ENCODE measurements at places on chromosomes 13 and 19.
A peak's percentile ranks its signal among the peaks of the same experiment; 100 is the strongest.

- no peak for DNase-seq
Observed at GRCh38 chr19:51096473-51097165, 11.6 kb downstream of the CTU1 start.

DNA sequence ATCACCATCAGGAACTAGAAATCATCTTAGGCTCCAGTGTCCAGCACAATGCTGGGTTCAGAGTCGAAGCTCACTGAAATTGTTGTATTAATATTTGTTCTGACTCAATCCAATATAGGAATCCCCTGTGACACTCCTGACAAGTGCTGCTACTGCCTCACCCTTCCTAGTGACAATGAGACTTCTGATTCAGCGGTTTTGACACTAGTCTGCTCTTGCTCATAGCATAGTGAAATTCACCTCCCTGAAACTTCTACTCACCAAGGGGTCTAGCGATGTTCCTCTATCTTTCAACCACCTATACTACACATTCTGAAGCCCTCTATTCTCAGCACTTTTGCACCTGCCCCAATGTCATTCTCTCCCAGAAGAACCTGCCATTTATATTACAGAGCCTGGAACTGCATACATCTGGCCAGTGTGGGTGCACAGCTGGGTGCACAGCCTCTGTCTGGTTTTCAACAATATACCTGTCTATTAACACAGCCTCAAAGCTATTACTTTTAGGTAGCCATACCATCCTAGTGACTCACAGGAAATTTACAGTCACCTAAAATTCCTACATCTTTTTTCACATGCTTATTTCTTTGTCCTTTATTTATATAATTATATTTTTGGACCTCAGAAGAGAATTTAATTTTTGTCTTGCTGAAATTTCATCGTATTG is 88.3 kb downstream of the DOCK9 start:
- no peak for DNase-seq

- no peak for DNase-seq
Observed at GRCh38 chr19:11921852-11922495, 2.9 kb upstream of the ZNF700 start.

- DNase-seq, result no peak
Observed at GRCh38 chr19:54186934-54187381, 2.4 kb downstream of the MBOAT7 start.

DNA sequence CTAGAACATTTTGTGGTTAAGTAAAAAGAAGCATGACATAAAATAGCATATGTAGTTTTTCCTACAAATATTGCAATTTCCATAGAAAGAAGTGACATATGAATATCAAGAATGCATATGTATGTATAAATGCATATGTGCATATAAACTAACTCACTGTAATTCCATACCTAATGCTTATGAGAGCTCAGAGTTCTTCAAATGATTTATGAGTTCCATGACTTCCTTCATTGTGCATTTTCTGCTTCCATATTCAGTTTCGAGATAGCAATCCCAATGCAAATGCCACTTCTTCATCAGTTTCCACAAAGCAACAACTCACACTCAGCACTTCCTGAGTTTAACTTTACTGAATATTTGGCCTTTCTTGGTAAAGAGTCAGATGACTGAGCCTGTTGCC is 1744.3 kb upstream of the MIR17HG start:
- DNase-seq, result no peak

- DNase-seq, result no peak
Observed at GRCh38 chr13:41107584-41108014, 25.0 kb downstream of the KBTBD6 start.

DNA sequence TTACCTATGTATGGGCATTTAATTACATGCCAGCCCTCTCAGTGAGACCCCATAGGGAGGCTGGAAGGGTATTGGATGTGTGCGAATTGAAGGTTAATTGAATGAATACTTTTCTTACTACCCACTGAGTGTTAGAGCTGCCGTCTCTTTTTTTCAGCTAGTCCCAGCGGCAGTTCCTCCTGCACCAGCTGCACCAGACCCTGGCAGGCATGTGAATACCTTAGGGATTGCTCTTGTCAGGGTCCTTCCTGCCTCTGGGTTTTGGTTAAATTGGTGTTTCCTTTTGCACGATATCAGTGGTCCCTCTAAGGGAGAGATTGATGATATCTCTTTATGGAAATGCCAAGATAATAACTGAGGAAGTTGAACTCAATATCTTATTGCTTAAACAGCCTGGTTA is 9.8 kb upstream of the CXCL17 start:
- DNase-seq, result no peak

- DNase-seq, result no peak
Observed at GRCh38 chr13:106496072-106496997, 39.1 kb downstream of the EFNB2 start.

DNA sequence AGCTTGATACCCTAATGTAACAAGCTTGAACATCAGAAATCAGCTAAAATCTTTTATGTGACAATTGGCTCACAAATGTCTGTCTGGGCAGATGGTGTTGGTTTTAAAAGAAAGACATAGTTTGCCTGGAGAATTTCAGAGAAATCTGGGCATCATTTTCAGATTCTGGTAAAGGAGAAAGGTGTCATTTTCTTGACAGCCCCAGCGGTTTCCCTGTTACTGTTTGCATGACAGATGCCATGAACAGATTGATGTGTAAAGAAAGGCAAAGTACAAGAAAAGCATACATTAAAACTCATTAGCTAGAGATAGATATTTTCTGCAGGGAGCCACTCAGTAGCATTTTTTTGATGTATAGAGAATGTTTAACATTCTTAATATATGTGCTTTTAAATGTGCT is 987.9 kb downstream of the OLFM4 start:
- no peak for DNase-seq

DNA sequence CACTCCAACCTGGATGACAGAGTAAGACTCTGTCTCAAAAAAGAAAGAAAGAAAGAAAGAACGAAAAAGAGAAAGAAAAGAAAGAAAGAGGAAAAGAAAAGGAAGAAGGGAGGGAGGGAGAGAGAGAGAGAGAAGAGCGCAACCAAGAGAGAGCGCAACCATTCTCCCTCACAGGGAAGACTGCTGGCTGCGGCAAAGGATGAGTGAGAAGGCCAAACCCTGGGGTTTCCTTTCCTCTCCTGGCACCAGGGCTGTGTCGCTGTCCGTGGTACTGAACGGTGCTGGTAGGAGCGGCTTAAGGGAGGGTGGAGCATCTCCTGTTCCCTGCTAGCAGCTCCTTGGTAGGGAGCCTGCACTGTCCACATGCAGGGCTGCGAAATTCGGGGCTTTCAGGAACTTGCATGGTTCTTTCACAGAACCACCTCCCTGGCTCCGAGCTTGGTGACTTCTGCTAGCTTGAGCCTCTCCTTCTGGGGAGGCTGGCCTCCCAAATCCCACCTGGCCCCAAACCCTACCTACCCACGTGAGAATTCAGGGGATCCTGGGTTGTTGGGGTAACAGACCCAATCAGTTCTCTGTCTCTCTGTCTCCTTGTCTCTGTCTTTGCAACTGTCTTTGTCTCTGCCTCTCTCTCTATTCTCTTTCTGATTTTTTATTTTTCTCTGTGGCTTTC is 51.1 kb upstream of the ZNRF4 start:
- peak; percentile 17 for DNase-seq

GRCh38 chr19:7582446-7582845 is 13.2 kb upstream of the CAMSAP3 start:
- DNase-seq, result no peak

DNA sequence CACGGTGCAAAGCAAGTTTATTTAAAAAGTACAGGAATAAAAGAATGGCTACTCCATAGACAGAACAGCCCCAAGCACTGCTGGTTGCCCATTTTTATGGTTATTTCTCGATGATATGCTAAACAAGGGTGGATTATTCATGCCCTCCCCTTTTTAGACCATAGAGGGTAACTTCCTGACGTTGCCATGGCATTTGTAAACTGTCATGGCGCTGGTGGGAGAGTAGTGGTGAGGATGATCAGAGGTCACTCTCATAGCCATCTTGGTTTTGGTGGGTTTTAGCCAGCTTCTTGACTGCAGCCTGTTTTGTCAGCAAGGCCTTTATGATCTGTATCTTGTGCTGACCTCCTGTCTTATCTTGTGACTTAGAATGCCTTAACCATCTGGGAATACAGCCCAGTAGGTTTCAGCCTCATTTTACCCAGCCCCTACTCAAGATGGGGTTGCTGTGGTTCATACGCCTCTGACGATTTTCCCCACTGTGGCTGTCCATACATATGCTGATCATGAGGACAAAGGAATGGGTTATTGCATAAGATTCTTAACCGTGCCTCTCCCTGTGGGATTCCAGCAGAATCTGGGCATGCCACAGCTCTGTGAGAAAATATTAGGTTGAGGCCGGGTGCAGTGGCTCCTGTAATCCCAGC is 36.9 kb upstream of the ZNF507 start:
- no peak for DNase-seq

DNA sequence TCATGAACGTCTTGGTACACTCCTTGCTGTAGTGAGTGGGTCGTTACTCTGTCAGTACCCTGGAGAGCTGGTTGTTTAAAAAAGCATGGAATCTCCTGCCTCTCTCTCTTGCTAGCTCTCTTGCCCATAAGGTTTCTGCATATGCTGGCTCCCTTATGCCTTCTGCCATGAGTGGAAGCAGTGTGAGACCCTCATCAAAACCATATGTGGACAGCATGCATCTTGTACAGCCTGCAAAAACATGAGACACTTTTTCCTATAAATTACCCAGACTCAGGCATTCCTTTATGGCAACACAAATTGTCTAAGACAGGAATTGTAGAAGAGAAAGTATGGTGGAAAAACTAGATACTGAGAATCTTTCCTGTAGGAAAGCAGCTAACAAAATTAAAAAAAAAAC is 516.3 kb downstream of the SLITRK6 start:
- DNase-seq, result no peak

GRCh38 chr19:37933937-37934358 is 26.9 kb downstream of the SIPA1L3 start:
- no peak for DNase-seq

- DNase-seq, result no peak
Observed at GRCh38 chr19:9531933-9532332, 6.5 kb downstream of the ZNF426 start.

DNA sequence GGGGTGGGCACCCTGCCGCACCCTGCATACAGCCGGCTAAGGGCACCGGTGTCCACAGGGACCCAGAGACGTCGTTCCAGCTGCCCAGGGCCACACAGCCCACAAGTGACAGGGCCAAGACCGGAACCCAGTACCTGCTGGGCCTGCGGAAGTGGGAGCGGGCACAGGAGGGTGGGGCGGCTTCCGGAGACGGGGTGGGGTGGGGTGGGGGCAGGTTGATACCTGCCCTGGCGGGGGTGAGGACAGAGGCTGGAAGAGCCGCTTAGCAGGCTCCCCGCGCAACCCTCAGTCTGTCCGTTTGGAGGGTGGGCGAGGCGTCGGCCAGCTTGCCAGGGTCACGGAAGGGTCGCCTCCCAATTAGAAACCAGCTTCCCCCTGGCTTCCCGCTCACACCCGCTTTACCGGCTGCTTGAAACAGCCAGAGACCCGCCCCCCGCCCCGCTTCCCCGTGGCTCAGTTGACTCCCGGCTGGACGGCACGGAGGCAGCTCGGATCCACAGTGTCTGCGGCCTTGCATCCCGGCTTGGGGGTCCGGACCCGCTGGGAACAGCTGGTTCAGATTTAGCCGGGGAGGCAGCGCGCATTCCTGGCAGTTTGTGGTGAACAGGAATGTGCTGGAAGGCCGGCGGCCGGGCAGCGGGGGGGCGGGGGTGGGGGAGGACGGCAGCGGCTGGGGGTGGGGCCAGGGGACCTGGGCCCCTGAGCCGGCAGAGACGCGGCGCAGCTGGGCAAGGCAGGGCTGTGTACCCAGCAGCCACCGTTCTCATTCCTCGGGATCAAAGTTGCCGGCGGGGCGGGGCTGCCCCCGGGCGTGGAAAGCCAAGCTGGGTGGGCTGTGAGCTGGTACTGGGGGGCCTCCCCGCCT is 1.9 kb downstream of the CNN2 start:
- peak; percentile 58 for DNase-seq

DNA sequence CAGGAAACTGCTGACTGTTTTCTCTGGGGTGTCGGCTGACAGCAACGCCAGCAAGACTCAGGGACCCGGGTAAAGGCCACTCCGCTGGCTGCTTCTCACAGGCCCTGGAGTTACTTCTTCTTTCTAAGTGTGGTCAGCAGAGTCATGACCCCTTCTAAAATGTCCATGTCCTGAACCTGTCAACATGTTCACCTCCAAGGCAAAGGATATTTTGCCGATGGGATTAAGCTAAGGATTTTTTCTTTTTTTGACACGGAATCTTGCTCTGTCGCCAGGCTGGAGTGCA is 7.9 kb downstream of the PEX11G start:
- no peak for DNase-seq

- no peak for DNase-seq
Observed at GRCh38 chr19:1813192-1814182, 1.4 kb upstream of the ATP8B3 start.

DNA sequence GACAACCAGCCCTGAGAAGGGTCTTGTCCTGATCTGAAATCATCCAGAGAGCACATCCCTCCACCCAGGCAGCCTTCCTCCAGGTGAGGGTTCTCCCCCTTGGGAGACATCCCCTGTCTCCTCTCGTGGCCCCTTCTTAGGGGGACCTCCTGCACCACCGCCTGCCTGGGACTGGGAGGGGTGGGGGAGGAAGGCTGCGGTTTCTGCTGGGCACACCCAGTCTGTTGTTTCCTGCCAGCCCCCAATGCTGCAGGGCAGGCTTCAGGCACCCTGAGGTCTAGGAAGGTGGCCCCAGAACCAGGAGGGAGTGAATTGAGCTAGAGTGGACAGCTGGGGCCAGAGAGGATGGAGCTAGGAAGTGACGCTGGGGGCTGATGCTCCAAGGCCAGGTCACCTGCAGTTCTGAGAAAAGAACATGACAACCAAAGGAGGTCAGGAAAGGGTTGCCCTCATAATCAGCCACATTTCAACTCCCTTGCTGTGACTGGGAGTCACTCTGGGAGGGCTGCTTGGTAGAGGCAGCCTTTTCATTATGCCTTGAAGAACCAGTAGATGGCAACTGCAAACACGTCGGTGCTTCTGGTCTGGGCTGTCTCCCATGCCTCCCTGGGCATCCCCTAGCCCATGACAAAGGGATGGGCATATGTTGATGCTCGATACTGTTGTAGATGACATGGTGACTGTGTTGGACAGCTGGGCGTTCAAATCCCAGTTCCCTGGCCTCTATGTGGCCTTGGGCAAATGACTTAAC is 1.4 kb downstream of the ARHGEF18 start:
- peak; percentile 73 for DNase-seq

DNA sequence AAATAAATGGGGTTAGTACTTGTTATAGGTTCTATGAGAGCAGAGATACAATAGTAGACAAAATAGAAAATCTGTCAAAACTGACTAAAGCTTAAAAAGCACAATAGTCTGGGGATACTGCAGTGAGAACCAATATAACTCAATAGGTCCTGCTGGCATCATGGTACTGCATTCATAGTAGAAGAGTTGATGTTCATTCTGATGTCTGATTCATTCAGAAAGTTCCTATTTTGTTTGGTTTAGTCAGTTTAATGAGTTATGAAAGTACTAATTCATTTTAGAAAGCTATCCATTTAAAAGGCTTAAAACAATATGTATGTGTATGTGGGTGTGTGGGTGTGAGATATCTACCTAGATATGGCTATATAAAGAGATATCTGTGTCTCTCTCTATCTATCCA is 152.8 kb downstream of the LHFPL6 start:
- no peak for DNase-seq

DNA sequence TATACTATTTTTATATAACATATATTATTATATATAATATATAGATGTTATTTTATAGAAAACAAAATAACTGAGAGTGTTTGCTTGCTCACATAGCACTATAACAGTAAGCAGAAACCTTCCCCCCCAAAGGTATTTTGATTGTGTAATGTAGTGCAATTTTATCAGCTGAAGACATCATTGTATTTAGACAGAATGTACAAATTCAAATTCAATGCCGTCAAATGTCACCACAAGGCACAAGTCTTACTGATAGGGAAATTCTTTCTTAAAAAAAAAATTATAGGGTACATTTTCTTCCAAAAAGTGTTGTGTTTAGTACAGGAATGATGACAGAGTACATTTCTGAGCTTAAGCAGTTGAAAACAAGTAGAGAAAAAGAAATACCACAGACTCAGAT is 1147.1 kb upstream of the SPRY2 start:
- DNase-seq, result no peak
